ENCODE measurements at places on chromosomes 1 and 21. TPM values are rescaled to one million over a fixed set of nuclear protein-coding genes. Genes with fewer than 3 reads are reported as not detected.

The ALX3 gene
- total RNA-seq = not detected

GRCh38 chr1:14897080-14897449, 256.5 kb upstream of the TMEM51 start:
- no peak for DNase-seq

DNA sequence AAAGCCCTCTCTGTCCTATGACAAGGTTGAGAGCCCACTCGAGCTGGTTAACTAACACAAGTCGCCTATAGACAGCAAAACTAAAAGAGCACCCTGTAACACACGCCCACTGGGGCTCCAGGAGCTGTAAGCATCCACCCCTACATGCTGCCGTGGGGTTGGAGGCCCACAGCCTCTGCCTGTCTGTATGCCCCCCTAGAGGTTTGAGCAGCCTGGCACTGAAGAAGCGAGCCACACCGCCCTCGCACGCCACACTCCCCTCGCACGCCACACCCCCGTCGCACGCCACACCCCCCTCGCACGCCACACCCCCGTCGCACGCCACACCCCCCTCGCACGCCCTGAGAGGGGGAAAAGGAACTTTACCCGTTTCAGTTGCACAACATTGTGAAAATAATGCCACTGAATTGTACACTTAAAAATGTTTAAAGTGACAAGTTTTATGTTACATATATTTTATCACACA, 13.2 kb upstream of the HMGCL start:
- DNase-seq = peak; percentile 28

DNA sequence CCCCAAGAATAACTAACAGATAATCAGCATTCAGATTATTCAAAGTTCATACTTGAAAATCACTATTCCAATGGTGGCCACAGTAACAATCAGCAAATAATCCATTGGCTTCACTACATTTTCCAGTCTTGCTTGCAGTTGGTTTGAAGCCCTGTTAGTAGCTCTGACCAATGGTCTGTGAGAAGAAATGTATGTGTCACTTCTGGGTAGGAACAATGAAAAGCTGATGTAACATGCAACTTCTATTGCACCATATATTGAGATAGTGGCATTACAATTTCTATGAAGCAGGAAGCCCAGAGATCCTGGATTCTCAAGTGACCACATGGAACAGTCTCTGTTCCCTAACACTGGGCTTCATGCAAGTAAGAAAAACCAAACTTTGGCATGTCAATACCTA, 250.9 kb upstream of the DAB1 start:
- DNase-seq = peak; percentile 33

Measured in HT1080 (cell line).